Left forelimb (tissue), 1 donor: ENCODE measurements at places on chromosomes 12 and 14.
A peak's percentile ranks its signal among the peaks of the same experiment; 100 is the strongest.

DNA sequence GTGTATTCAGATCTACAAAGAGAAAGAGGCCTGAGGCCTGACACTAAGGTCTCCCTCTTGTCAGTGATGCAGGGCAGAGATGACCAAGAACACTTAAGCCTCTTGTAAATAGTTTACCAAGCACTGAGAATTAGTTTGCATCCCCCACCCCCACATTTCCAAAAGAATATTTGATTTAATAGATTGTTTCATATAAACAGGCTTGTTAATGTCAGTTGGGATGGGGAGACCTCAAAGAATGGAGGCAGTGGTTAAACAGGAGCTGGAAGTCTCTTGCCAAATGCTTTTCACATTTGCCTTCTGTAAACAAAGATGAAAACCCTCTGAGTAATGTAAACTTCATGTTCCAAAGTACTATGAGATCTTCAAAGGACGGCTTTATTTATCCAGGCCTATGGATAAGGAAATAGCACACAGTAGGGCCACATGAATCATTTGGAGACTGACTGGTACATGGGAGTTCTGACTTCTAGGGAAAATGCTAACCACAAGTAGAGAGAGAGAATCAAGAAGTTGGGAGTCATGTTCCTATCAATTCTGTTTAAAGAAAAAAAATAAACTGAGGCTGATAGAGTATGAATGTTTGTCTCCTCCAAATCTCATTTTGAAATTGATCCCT lies 234.7 kb downstream of the ANO2 start:
- no peak for DNase-seq

DNA sequence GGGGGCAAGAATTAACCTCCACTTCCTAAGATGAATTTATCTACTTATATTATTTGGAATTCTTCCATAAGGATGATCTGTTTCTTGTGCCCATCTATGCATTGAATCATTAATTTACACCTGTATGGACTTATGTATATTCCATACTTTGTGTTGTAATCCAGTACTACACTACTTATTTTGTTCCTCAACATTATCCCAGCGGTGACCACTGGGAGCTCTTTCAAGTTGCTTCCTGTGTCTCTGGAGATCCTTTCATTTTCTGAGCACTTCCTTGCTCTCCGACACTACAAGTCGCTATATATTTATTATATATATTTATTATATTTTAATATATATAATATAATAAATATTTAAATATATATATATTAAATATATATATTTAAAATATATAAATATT lies 54.9 kb upstream of the SCN8A start:
- DNase-seq = no peak

DNA sequence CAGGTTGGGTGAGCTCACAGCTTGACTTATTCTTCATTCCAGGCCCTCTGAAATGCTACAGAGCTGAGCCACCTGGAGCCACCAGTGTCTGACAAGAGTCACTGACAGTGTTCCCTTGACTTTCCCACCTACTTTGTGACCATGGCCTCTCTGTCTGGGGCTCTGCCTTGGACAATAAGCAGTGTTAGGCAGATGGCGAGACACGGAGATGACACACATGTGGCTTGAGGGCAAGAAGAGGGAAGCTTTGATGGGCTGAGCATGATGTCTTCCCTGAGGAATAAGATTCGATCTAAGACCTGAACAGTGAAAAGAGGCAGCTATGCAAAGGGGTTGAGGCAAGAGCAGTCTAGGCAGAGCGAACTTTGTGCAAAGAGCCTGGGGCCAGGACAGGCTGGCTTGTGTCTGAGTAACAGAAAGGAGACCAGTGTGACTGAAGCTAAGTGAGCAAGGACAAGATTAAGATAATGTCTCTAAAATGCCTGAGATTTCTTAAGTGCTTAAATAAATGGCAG lies 105.5 kb downstream of the NUAK1 start:
- DNase-seq = no peak

GRCh38 chr12:90253136-90253535 lies 544.5 kb upstream of the ATP2B1 start:
- DNase-seq = no peak

- DNase-seq = no peak
Observed at GRCh38 chr12:119222222-119222951, 43.7 kb downstream of the HSPB8 start.

DNA sequence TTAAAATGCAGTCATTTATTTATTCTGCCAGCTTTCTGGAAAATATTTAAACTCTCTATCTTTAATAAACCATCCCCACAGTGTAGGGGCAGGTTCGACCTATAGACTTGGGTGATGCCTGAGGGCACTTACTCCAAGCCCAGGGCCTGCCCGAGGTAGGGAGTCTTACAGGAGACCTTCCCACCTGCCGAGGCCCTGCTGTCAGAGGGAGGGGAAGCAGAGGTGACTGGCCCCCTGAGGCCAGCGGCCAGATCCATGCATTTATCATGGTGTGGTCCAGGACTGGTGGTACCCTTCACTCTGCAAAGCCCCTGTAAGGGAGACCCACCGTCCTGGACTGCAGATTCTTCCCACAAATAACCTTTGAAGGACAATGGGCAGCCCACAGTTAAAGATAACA lies 7.6 kb downstream of the EML1 start:
- DNase-seq = no peak

DNA sequence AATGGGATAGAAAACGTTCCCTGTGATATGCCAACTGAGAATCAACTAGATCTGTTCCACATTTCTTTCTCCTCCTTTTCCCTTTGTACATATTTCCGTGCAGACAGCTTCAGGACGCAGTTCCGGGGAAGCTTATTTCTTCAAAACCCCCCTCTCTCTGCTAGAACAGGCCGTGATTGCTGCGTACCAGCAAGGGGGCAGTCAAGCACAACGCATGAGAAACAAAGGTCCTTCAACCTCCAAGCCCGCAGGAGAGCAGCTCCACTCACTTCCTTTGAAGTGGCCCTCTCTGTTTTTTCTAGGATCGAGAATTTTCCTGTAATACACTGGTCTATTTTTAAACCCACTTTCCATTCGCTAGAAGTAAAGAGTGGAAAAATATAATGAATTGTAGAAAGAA lies 80.8 kb downstream of the ZNF664 start:
- DNase-seq = peak; percentile 77

GRCh38 chr12:104457746-104458693 lies 1.3 kb downstream of the CHST11 start:
- DNase-seq = peak; percentile 65
